Activated CD8-positive, alpha-beta memory T cell treated with anti-CD3 and anti-CD28 coated beads, Interleukin-2, amount 50 U/mL, for 48 hours (primary cell): ENCODE measurements at places on chromosomes 3 and 15.

- DNase-seq = no peak
Measured at GRCh38 chr3:181912384-181912783, 200.7 kb downstream of the SOX2 start.

- DNase-seq = peak; percentile 85
Measured at GRCh38 chr3:50340448-50341329, at the start of gene RASSF1. RASSF1 (minus strand) TSS chr3:50340836; CDS start chr3:50340805, 31 bp downstream.

DNA sequence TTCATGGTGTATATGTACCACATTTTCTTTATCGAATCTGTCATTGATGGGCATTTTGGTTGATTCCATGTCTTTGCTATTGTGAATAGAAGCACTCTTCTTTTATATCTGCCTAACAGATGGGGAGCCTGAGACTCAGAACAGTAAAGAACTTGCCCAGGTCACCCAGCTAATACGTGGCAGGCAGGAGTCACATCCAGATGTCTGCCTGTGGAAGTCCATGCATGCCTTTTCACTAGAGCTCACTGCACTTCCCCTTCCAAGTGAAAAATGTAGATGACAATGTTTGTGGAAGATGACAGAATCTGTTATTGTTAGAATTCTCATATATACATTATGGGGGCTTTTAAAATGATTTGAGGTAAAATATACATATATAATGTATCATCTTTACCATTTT, 165.0 kb downstream of the PDZRN3 start:
- DNase-seq = no peak

DNA sequence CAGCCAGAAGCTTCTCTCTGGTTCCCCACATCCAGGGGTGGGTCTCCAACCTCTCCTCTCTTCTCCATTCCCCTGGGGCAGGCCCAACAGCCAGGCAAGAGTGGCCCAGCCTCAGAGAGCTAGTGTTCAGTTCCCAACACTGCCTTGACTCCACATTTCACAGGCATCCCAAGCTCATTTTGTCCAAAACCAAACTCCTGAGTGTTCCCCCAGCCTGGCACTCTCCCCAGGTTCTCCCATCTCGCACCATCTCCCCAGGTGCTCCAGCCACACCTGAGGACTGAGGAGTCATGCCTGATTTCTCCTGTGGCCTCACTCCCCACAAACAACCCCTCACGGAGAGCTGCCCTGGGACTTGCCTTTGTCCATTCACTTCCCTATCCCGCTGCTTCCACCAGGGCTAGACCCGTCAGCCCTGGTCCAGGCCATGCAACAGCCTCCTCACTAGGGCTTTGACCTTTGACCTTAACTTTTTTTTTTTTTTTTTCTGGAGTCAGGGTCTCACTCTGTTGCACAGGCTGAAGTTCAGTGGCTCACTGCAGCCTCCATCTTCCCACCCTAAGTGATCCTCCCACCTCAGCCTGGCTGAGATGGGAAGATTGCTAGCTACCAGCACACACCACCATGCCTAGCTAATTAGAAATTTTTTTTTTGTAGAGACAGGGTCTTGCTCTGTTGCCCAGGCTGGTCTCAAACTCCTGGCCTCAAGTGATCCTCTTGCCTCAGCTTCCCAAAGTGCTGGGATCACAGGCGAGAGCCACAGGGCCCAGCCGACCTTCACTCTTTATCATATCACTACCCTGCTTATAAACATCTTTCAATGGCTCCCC, 3.9 kb upstream of the CSK start:
- DNase-seq = no peak

GRCh38 chr3:23810343-23811184, 4.8 kb downstream of the UBE2E1 start:
- peak; percentile 80 for DNase-seq

DNA sequence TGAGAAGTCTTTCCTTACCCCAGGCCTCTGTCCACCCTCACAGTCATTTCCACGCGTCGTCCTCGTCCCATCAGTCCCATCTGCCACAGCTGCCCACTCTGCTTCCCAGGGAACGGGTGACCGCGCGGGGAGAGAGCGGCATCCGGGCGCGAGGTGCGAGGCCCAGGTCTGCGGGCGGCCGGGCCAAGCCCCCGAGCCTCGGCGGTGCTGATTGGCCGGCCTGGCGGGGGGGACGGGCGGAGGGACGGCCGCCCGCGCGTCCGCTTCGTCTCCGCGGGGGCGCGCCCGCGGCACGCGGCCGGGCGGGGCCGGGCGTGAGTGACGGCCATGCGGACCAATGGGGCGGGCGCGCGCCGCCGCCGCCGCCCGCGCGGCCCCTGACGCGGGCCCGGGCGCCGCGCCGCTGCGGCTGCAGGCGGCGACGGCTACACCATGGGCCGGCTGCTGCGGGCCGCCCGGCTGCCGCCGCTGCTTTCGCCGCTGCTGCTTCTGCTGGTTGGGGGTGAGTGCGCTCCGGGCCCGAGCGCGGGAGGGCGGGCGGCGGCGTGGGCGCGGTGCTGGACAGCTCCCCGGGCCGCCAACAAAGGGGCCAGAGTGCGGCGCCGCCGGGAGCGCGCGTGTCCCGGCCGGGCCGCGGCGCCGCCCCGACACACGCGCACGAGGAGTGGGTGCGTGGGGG, at the start of gene PODXL2:
Gene PODXL2 (plus strand): TSS at position 398 of the 679 bp plus-strand sequence. CDS start 35 bp downstream, at position 433.
- DNase-seq = no peak

DNA sequence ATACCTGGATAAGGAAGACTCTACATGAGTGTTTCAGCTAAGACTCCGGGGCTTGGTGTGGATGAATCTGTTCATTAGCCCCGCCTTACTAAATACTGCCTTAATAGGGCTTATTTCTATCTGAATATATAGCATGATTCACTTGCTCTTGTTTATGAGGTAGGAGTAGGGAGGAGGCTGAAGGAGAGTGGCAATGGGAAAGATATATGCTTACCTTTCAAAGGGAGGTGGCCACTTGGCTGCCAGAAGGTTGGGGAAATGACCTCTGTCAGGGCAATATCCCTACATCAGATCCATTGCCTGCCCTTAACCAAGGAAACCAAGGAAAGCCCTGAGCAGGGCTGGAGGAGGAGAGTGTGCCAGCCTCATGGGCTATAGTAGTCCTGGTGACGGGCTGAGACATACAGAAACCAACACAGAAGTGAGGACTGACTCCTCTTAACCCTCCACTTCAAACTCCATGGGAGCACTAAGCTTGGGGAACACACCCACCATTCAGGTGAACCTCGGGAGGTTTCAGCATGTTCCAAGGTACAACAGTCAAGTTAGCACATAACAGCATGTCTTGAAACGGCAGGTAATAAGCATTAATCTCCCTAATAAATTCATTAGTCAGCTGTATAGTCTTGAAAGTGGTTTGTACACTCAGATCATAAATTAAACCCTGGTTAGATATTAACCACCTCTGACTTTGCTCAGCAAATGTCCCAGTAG, 80.1 kb downstream of the EOMES start:
- no peak for DNase-seq

DNA sequence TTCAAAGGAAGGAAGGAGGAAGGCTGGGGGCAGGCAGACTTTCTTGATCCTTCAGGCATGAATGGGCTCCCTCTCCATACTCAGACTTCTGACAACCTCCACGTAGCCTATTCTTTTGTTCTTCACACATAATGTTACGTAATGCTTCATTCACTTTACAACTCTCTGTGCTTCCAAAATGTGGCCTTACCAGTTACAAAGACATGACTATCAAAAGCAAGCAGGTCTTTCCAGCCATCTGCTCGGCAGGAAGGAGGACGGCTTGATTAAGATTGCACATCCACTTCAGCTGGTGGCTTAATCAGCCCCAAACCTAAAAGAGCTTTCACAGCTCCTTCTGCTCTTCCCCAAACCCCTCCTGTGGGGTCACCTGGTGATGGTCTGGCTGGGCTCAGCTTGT, 263.2 kb downstream of the XXYLT1 start:
- DNase-seq = no peak

GRCh38 chr3:48563382-48563918, at the start of gene UCN2:
UCN2 (minus strand) TSS chr3:48563781; CDS start chr3:48563124, 657 bp downstream.
- DNase-seq = no peak

DNA sequence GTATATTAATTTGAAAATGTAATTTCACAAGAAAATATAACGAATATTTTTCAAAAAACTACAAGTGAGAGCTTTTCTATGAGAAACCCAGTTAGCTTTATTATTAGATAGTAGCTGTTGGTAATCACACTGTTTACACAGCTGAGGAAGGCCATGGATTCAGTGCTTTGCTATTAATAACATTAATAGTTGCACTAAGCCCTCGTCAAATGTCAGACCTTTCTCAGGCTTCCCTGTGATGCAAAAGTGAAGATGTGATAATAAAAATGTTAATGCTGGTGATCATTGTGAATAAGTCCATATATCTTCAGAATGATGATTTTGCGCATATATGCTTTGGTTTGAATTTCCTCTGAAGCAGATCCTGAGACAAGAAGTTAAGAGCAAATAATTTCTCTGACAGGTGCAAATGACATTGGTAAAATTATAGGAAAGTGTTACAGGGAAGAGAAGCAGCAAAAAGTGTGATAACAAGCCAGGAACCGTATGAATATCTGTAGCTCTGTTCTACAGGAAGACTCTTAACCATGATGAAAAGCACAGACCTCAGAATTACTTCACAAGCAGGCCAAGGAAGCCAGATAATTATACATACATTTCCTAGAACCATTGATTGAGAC, 56.5 kb upstream of the CNTN6 start:
- DNase-seq = no peak

- no peak for DNase-seq
Measured at GRCh38 chr15:99021694-99022093, 14.1 kb upstream of the PGPEP1L start.

DNA sequence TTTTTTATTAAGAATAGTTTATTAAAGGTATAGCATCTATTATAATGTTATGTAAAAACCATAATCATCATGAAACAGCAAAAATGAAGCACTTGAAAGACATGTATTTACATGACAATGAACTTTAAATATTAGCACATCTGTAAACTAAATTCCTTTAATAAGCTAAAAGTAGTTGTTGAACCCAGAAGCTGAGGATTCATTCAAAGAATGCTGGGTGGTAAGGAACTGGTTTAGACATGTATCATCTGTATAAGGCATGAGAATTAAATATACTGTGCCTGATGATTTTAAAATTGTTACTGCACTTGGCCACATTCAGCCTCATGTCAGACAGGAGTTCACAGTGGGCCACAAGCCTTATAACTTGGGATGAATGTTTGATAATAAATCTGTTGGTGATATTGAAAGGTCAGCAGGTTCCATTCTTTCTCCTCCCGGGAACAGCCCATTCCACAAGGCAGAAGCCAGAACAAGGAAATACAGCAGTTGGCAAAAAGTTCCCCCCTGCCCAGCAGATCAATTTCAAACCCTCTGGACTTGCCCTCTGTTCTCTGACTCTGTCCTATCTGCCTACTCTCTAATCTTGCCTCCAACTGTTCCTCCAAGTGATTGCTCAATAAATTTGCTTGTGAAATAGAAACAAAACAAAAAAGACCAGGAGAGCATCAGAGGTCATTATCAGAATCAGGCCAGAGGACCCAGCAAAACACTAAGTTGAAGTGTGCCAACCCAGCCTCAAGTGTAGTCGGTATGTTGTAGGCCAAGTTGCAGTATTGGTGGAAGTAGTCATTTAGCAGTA, 49.8 kb upstream of the TEX264 start:
- DNase-seq = no peak

DNA sequence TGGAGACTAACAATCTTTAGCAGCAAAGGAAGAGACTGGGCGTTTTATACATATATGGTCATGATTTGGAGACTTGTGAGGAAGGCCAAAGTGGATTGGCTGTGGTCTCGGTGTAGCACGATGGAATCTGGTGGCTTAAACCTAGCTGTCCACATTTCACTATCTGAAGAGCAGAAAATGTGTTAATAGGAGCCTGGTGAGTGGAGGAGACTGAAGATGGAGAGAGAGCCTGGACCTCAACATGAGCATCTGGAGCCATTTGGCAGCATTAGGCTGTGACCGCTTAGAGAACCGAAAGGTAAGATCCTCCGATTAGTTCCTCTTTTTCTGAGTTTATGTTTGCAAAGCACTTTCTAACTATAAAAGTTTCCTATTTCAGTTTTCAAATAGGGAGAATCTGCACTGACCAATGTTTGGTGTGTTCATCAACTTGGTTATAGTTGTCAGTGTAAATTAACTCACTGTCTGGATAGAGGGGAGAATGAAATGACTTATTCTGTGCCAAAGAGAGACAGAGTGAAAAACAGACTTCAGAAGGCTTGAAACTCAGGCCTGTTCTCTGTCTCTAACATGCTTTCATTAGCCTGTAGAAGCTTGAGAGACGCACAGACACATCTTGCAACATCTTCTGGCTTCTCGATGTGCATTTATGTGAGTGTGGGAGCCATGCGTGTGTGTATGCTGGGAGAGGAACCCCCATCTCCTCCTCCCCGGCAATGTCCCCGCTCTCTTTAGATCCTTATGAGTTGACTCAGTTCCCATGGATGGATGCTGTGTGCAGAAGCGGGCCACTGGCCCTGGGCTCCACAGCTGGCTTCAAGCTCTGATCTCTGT, 244.7 kb upstream of the TBL1XR1 start:
- no peak for DNase-seq

DNA sequence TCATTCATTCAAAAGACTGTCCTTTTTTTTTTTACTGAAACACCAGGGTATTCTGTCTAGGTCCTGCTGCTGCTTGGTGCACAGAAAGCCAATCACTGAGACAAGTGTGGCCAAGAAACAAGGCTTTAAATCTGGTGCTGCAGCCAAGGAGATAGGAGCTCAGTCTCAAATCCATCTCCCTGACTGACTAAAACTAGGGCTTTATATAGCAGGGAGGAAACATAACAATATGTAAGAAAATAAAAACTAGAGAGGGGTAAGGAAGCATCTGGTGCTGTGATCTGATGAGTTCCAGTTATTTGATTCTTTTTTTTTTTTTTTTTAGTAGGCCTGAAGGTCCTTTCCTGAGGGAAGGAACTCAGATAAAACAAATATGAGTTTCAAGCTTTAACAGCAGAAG, 139.8 kb downstream of the ATG7 start:
- DNase-seq = no peak

- DNase-seq = no peak
Measured at GRCh38 chr3:23991306-23991682, 46.2 kb downstream of the NR1D2 start.

- DNase-seq = no peak
Measured at GRCh38 chr3:23396746-23397145, 193.6 kb downstream of the UBE2E2 start.

- no peak for DNase-seq
Measured at GRCh38 chr3:117193390-117193789, 483.8 kb downstream of the TUSC7 start.

DNA sequence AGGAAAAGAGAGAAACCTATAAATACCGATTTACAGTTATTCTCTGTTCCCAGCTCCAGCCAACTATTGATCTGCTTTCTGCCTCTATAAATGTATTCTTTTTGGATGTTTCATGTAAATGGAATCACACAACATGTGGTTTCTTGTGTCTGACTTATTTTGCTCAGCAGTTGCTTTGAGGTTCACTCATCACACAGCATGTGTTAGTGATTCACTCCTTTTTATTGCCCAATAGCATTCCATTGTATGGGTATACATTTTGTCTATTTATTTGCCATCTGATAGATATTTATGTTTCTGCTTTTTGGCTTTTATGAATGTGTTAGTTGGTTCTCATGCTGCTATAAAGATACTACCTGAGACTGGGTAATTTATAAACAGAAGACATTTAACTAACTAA, 23.6 kb downstream of the CCR1 start:
- DNase-seq = no peak

- DNase-seq = no peak
Measured at GRCh38 chr15:93046721-93047120, 42.3 kb downstream of the RGMA start.

- DNase-seq = no peak
Measured at GRCh38 chr3:134423153-134423552, 48.9 kb upstream of the AMOTL2 start.

- peak; percentile 54 for DNase-seq
Measured at GRCh38 chr3:13877911-13878280, 2.0 kb downstream of the WNT7A start.
